ENCODE measurements at places on chromosomes 12 and 14.
A peak's percentile ranks its signal among the peaks of the same experiment; 100 is the strongest.

DNA sequence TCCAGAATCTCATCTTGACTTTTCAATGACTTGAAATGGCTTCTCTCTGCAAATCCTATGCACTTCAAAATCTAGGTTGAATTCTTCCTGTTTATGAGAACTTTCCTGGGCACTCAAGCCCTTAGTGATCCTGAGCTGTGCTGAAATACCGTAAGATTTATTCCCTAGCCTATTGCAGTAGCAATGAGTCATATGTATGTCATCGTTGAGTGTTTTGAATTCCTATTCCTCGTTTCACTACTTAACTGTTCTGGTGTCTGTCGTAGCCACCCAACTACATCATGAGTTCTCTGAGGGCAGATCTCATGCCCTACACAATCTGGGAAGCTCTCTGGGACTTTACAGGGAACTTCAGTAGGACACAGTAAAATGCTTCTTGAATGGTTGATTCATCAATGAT, 190.8 kb upstream of the TMEM132C start:
- no peak for DNase-seq

DNA sequence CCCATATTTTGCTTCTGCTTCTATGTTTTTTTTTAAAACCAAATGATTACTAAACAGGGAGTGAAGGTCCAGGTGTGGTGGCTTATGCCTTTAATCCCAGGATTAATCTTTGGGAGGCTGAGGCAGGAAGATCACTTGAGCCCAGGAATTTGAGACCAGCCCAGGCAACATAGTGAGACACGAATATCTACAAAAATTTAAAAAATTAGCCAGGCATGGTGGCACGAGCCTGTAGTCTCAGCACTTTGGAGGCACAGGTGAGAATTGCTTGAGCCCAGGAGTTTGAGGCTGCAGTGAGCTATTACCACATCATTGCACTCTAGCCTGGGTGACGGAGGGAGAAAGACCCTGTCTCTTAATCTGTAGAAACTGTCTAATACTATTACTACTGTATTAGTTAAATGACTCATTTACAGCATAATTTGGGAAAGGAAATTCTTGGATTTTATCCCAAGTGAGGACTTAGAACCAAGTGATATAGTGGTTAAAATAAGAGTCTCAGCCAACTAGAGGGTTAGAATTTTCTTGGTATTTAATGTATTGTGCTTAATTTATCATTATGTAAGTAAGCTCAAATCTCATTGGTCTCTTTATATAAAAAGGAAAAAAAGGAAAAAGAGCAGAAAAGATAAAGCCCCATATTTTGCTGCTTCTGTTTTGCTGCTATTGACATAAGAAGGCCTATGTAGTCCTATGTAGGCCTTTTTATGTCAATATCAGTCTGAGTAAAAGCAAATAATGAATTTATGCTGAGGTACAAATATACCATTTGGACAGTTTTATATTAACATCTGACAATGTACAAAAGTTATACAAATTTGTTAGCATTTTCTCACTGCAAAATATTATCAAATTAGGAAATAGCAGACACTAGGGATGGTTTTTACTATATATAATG, 163.4 kb downstream of the RAD51B start:
- no peak for DNase-seq

DNA sequence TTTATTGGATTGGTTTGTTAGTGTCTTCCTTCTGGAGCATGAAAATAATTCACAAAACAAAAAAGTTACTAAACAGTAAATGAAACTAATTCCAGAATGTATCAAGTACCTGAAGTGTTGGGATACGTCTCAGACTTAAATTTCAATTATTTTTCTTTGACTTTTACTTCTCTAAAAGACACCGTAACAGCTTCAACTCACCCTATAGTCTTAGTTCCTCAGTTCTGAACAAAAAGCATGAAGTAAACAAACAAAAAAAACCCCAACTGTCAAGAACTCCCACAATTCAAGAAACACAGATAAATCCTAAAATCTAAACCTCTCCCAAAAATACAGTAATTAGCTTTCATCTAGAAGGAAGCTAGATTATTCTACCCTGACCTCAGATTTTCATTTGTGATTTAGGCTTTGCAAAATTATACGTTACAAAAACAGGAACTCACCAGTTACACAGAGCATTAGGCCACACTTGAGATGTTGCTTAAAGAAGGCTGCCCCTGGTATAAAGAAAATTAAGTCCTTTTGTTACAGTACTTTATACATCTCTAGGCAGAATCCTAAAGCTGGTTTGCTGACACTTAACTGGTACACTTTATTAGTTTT, 10.2 kb downstream of the HEATR5A start:
- peak; percentile 7 for DNase-seq

DNA sequence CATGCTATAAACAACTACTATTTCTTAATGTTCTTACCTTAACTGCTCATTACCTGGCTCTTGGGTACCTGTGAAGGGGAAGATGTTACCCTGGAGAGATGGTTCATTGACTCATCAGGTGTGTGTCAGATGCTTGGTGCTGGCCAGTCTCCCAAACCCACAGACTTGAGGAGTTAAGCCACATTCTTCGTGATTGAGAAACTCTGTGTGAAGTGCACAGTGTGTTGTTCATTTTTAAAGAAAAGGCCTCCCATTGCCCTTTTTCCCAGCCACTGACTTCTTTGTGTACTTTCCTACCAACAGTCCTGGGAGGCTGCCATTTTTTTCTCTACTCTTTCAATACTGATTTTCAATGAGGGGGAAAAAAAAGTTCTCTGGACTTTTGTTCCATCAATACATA, 3.2 kb downstream of the MGST1 start:
- DNase-seq: no peak

GRCh38 chr12:116370004-116370404, 92.5 kb upstream of the MED13L start:
- no peak for DNase-seq

DNA sequence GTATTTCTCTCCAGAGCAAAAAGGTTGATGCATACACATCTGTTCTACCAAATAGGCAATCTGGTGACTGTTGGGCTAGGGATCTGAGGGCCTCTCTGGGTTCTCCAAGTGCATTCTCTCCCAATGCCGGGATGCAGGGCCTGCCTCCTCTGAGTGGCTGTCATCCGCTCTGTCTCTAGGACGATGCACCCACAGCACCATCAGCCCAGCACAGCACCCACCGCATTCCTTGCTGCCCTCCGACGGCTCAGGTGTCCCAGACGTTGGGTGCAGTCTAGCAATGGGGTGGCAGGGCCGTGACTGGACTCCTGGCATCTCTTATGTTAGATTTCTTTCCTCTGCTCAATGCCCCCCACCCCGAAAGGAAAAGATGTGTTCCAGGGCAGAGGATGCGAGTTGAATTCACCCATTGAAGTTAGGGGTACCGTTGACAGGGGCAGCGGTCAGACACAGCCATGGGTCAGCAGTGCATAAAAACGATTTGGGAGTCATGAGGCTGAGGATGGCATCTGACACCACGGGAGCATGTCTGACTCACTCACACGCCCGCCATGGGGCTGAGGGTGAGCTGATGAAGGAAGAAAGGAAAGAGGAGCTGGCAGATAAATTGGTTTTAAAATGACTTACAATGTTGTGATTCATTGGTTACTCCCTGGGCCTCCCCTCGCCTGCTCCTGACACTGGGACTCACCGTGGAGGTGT, 93.2 kb upstream of the C14orf180 start:
- no peak for DNase-seq

DNA sequence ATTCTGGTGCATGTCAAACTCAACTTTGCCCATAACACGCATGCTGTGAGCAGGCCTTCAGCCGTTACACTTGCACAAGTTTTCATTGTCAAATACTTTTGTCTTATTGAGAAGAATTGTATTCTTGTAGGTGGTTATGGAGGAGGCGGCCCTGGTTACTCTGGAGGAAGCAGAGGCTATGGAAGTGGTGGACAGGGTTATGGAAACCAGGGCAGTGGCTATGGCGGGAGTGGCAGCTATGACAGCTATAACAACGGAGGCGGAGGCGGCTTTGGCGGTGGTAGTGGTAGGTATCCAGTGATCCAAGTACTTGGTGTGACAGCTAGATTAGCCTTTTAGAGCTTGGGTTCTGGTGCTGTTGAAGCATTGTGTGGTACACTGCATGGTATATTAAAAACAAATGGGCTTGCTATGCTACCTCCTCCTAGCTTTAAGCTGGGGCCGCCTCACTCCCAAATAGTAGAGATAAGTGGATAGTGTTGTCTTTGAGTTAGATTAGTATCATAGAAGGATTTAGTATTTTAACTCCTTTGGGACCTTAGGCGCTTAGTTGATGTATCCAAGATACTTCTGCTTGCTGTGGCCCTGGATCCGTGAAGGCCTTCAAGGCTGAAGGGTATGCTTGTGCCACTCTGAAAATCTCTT, 2.5 kb downstream of the HNRNPA1 start:
- DNase-seq: no peak

DNA sequence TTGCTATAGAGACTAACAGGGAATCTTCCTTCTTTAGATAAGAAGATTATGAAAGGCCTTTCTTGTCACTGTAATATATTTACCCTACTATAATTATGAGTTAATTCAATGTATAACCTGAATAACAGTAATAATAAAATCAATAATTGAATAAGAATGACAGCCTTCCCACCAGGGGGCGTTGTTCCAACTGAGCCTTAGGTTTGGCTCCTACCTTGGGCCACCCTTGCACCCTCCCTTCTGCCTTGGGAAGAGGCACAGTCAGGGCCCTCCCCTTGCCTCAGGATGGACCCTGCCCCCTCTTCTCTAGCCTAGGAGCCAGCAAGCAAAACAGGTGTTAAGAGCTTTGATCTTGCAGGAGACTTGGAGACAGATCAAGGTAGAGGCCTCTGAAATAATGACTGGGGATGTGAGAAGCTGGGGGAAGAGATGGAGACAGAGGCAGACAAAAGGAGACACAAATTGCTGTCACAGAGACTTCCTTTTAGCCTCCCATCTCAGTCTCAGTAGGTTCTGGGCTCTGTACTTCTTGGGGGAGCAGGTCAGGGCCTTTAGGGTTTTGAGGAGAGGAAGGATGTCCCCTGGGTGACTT, 40.1 kb upstream of the CISTR start:
- no peak for DNase-seq

DNA sequence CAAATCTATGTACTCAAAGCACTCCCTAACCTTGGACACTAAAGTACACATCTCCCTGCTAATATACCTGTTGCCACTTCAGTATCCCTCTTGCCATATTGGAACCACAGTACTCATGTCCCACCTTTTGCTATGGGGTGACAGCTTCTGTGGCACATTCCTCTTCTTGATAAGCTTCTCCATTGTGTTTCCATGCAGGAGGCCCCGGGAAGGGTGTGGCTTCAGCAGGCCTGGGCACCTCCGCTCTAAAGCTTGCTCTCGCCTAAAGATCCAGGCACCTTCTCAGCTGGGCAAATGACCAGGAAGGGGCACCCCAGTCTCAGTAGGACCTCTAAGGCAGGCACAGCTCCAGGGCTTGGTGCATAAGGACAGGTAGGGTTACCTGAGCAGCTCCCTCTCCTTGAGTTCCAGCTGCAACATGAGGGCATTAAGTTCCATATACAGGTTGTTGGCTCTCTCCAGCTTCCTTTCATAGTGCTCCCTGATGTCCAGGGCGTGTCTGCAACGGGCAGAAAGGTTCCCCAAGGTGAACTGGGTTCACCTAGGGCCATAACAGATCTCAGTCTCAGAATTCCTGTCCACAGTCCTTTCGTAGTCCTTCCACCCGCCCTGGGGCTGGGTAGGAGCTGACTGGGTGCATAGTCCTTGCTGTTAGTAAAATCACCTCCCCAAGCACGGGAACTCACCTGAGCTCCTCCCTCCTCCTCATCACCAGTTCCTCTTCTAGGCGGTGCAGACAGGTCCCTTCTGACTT, 15.9 kb downstream of the MAP3K12 start:
- DNase-seq: no peak

- DNase-seq: no peak
These were observed 24.0 kb downstream of the TIMELESS start for GRCh38 chr12:56425193-56425592.

GRCh38 chr14:99679996-99680395, 4.1 kb upstream of the CYP46A1 start:
- no peak for DNase-seq

GRCh38 chr12:103331643-103332042, 164.1 kb downstream of the C12orf42 start:
- no peak for DNase-seq

GRCh38 chr12:7439579-7440505, 4.1 kb downstream of the CD163L1 start:
- no peak for DNase-seq

GRCh38 chr12:93137656-93138612, 208.8 kb upstream of the EEA1 start:
- no peak for DNase-seq

DNA sequence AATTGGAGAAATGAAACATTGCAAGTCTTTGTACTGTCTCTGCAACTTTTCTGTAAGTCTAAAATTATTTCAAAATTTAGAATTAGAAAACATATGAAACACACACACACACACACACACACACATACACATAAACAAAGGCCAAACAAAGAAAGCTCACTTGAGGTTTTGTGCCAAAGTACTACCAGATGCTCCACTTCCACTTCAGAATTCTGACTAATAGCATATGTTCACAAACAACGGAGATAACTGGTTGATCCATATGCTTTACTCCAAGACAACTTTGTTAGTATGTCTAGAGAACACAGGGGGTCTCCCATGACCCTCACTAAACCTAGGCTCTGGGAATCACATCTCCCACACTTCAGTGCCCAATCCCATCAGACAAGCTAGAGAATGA, 133.8 kb upstream of the CLEC14A start:
- no peak for DNase-seq

GRCh38 chr12:50224026-50224692, 57.0 kb upstream of the CERS5 start:
- no peak for DNase-seq

GRCh38 chr12:92927436-92928281, 1.4 kb downstream of the EEA1 start:
- DNase-seq: no peak

GRCh38 chr12:8628731-8629130, 16.1 kb upstream of the AICDA start:
- DNase-seq: no peak

DNA sequence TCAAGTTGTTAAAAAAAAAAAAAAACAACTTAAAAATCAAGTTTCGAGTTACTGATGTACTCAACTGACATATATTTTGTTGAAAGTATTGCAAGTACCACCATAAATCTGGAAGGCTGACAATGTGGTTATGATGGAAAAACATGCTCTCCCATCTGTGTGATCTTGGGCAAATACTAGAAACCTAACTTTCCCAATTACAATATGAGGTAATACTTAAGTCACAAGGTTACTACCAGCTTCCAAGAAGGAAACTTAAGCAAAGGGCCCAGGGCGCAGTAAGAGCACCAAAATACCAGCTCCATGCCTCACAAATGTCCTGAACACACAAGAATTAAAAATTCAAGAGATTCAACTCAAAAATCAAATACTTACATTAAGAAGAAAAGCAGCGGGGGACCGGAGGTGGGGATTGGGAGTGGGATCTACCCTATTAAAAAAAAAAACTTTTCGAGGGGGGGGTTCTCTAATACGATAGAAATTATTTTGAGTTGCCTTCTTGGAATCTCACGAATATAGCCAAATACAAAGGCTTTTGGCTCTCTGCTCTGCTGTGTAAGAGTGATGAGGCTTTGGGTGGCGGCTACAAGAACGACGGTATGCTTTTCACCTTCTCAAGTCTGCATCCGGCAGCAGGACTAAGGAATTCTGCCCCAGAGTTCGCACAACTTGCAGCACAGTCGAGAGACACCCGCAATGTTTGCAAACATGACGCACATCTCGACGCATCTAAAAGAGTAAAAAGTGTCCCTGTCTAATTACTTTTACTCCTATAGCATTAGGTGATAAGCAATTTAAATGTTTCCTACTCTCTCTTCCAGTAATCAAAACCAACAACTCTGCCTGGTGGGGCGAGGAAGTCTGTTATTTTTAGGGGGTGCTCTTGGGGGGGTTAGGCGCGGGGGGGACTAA, 1.1 kb downstream of the SAV1 start:
- no peak for DNase-seq

- DNase-seq: peak; percentile 16
These were observed 217.4 kb downstream of the SLC41A2 start for GRCh38 chr12:104740668-104741067.
